ENCODE measurements at places on chromosomes 2 and 18.
A peak's percentile ranks its signal among the peaks of the same experiment; 100 is the strongest.

DNA sequence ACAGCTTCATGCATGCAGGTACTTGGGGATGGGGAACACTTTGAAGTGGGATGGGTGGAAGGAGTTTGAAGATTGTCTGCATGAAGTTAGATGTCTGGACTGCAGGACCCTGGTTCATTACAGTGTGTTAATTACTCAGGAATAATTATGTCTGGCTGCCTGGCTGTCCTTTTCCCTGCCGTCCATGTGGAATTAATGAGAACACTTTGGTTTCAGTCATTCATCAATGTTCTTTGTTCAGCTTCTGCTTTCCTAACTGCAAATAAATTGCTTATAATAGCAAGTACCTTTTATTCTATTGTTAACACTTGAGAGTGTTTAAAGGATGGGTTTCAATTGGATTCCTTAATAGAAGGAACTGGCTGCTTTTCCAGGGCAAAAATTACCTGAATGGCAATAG, 35.8 kb downstream of the MTCL1 start:
- ATAC-seq: no peak

GRCh38 chr18:54880395-54881105, 52.3 kb downstream of the RAB27B start:
- peak; percentile 47 for ATAC-seq

DNA sequence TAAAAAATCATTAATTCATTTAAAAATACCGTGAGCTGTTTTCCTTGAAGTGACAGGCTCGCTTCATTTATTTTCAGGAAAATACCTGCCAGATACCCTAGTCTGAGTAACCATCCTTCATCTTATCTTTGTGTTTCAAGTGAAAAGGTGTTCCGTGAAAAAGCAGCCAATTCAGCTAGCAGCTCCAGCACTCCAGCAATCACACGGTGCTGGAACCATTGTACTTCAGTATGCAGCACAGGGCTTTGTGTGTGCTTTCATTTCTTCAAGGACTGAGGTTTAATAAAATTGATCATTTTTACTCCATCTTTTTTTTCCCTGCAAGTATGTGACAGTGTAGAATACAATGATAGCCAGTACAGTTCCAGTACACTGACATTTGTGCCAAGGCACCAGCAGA, 39.1 kb upstream of the PGAP1 start:
- ATAC-seq: no peak

GRCh38 chr2:47896450-47896968, 9.8 kb downstream of the FBXO11 start:
- no peak for ATAC-seq

DNA sequence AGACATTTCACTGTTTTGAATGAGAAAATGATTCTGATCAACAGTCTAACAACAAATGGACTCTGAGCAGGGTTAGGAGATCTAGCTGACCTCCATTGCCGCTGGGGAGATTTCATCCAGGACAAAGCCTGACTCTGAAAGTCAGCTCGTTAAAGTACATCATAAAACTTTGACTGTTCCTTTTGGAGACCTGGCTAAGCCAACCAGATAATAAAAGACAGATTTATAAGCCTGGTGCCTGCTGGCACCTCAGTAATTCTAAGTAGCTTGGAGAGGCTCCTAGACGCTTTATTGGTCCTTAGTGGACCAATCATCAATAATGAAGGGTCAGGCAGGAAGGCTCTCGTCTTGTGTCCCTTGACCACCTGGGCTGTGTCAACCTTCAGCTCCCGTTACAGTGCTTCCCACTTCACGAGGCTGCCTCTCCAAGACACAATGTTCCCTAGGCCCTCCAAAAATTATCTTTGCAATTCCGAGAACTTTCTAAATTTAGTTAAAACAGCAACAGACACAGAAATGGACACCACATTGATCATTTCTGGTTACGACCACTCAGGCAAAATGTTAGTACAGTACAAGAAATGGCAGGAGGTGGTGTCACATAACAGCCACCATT, 47.9 kb upstream of the PMAIP1 start:
- no peak for ATAC-seq

DNA sequence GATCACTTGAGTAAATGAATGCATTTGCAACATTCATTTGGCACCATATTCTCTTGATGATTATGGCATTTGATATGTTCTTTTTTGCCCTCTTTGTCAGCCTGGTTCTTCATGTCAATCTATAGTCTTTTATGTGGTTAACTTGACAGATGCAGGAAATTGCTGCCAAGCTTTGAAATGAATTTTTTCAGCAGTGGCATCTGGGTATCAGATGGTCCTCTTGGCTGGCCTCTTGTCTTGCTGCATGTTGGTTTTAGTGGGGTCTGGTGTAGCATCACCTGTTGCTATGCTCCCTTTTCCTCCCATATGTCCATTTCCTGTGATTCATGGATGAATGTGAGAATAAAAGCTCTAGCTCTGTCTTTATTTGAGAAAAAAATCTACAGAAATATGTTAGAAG, 119.9 kb downstream of the DPP4 start:
- no peak for ATAC-seq

DNA sequence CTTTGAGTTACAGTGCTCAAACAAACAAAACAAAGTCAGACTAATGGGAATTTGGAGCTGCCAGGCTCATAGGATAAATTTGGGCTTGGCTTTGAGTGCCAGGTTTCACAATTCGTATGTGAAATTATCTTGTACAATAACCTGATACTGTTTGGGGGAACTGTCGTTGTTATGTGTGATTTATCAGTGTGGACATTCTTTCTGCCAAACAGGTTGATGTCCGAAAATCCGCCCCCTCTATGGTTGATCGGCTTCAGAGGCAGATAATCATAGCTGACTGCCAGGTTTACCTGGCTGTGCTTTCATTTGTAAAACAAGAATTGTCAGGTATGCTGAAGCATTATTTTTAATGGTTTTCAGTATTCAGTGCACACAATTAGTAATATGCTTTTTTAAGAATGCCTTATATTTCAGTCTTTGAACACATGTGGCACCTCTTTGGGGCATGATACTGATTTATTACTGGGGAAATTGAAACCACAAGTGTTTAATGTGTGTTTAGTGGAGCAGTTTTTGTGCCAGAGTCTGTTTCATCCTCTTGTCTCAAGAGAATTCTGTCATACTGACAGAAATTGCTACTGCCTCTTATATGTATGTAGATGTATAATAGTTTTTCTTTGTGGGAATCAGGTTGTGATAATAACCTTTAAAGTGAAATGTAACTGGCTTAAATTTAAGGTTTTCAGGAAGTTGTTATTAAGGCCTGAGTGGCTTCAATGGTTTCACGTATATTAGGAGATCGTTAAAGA, 54.6 kb downstream of the TTC39C start:
- ATAC-seq: no peak

DNA sequence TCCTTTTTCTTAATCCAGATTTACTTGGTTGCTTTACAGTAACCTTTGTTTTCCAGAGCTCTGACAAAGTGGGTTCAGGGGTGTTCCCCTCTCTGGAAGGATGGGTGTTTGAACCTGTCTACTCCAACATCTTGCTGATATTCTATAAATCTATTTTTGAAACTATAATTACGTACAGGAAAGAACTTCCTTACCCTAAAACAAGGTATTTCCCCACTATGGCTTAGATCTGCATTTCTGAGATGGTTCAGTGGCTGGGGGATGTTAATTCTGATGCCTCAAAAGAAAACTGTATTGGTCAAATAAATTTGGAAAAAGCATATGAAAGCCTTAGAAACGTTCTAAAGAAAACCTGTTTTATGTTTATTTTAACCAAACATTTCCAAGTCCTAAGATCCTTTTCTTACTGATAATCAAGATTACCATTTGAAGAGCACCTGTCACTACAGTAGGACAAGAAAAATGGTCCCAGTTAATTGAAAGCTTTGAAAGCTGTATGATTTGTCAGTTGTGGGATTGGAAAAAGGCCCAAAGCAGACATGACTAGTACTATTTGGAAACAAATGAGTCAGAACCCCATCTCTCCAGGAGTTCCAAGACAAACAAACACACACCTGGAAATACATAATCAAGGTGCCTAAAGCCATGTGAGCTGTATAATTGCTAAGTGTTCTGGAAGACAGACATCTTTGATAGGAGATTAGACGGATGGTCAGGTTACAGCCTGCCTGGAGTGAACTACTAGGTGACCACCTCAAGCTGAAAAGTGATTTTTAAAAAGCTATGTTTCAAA, 57.5 kb downstream of the KDM3A start:
- ATAC-seq: no peak

DNA sequence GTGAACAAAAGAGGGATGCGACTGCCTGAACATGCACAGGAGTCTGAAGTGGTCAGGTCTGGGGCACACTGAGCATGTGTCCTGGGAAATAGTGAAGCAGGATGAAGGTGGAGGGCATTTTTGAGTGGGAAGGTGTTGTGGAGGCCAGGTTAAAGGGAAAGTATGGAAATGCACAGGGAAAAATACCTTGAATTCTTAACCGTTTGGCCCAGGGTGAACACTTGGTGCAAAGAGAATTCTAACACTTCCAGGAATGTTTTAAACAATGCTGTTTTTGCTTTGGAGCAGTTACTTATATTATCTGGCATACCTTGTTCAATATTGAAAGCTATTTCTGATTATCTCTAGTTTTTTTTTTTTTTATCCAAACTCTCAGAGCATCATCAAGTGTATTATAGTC, 623.5 kb downstream of the DCC start:
- ATAC-seq: no peak

DNA sequence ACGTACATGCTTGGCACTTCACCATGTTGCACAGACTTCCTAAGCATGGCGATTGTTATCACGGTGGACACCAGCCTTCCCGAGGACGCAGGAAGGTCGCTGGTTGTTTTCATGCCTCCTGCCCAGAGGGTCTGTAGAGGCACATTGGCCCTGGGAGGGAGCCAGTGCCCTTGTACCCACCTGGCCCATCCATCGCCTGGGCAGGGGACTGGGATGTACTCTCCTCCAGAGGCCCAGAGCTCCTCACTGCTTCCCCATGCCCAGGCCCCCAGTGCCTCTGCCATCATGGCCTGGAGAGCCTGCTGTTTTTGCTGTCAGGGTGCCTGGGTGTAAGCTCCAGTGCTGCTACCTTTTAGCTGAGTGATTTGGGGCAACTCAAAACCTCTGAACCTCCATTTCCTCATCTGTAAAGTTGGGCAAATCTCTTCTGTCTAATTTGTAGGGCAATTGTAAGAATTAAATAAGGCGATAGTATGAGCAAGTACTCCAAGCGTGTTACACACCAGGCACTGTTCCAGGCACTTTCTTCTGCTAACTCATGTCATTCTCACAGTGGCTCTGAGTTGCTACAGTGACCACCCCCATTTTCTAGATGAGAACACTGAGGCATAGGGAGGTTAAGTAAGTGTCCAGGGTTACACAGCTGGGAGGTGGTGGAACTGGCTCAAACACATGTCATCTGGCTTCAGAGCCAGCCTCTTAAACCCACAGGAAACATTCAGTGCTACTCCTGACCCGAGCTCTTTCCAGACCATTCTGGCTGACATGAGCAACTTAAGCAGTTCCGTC, 45.3 kb downstream of the GREB1 start:
- no peak for ATAC-seq

DNA sequence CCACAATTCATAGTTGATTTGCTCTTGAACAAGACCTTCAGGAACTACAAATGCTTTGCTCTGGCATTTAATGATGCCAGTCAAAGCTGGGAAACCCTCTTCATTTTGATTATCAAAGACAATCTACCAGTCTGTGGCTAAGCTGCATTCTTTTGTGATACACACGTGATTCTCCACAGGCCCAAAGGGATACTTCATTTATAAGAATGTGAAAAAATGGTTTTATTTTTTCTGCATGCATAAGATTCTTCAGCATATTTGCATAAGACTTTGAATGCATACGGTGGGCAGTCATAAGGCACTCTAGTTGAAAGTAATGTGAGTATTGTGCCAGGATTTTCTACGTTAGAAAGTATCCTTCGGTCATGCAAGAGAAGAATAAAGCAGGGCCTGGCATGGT, 33.0 kb upstream of the ARL5A start:
- peak; percentile 71 for ATAC-seq

DNA sequence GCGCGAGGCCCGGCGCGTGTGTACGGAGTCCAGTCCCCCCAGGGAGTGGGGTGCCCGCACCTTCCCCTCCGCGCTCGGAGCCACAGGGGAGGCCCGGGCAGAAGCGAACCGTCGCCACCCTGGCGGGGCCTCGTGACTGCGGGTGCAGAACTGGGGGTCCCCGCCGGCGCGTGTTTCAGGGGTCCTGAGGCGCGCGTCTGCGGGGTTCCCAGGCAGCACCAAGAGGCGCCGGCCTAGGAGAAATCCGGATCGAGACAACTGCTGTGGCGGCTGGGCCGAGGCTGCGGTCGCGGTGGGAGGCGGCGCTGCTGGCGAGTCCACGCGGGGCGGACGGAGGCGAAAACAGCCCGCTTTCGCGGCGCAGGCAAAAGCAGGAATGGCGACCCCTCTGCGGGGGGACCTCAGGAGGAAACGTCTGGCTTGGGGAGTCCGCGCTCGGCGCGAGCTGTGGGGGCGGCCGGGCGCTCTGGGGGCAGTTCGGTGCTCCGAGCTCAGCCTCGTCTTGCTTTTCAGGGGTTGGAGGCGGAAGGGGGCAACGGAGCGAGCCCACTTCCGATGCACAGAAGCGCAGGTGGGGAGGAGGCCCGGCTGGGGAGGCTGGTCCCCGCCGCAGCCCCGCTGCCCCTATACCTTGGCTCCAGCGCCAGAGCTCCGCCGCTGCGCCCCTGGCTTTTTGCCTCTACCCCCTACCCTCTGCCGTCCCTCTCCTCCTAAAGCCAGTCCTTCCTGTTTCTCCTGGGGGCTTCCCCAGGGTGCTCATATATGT, 81.5 kb upstream of the LDLRAD4 start:
- peak; percentile 79 for ATAC-seq

GRCh38 chr18:32048507-32049091, 30.0 kb downstream of the RNF125 start:
- no peak for ATAC-seq

DNA sequence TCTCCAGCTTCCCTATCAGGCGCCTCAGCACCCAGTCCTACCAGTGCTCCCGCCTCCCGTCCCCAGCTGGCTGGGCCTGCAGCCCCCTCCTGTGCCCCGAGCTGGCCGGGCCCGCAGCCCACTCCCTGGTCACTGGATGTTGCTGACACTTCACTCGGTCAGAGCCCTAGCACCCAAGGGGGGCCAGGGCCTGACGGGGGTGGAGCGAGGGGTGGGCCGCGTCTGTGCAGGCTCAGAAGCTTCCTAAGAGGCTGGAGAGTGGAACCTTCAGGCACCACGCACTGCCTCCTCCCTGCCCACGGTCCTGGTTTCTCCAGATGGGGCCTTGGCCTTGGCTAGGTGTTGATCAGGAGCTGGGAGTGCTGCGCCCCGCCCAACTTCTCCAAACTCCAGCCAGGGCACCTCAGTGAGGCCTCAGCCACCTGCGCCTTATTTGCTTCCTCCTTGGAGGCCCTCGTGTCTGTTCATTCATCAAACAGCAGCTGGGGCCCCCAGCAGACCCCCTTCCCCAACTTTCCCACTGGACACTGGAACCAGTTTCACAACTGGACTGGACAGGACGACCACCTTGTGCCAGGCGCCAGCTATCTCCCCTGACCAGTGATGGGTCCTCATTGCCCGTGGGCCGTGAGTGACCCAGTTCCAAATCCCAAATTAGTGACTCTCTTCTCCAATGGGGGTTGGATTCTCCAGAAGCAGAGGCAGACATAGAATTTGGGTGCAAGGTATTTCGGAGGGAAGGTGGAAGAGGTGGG, 16.7 kb downstream of the CAPN10 start:
- no peak for ATAC-seq

- ATAC-seq: no peak
Measured at GRCh38 chr2:175981551-175981950, 20.5 kb downstream of the LNPK start.

- ATAC-seq: no peak
Measured at GRCh38 chr2:178006710-178007109, 65.9 kb downstream of the PDE11A start.

GRCh38 chr18:41965634-41966255, 10.7 kb downstream of the PIK3C3 start:
- no peak for ATAC-seq

Data from SK-N-SH treated with all-trans-retinoic acid at 6 μM for 48 hours (cell line).